ENCODE measurements at places on chromosomes 7 and 10.

DNA sequence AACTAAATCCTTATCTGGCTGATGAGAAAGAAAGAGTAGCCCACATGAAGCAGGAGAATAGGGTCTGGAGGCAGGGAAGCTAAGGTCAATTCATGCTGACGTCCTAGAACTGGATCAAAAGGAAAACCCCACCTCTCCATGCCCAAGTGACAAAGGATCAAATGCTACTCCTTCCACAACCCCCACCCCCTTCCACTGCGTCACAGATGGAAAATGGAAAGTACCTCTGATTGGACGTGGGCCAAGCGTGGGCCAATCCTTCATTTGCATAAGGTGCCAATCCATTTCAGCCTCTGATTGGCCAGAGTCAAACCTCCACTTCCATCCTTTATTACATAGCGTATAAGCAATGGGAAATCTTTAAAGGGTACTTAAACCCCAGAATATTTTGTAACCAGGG, 431.3 kb upstream of the ETV1 start:
- no peak for ATAC-seq

DNA sequence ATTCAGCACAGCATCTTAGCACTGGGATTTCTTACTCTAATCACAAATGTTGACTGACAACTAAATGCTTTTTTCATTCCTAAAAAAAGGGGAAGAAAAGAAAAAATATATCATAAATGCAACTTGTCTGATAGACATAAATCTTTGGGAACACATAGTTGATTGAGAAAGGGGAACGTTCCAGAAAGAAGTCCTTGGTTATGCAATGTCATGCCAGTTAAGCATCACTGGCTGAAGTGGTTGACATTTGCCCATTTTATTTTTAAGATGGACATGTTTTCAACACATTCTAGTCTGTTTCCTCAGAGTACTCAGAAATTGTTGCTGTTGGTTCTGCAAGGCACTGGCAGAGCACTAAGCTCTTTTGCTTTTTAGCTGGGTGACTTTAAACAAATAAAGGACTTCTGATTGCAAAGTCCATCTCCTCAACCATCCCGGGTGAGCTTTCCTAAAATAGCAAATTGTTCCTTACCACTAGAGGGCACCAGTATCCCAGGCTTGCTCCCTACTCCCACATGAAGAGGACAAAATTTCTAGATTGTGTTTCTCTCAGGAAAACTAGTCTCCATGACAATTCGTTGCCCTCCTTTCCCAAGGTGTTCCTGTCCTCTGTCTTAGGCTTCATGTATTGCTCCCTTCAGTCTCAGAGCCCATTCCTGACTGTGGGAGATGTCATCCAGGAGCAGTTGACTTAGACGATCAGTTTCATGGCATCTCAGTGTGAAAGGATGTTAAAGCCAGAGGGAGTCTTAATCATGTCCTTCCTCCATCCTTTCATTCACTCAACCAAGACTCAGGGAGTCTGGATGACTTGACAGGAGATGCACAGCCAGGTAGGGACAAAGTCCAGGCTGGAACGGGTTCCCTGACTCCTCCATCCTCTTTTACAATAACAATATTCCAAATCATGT, 23.9 kb downstream of the OPALIN start:
- ATAC-seq = peak; percentile 83

- ATAC-seq = no peak
Measured at GRCh38 chr7:103076764-103077163, 1.8 kb downstream of the ARMC10 start.

- ATAC-seq = no peak
Measured at GRCh38 chr7:11217848-11218565, 244.3 kb downstream of the PHF14 start.

DNA sequence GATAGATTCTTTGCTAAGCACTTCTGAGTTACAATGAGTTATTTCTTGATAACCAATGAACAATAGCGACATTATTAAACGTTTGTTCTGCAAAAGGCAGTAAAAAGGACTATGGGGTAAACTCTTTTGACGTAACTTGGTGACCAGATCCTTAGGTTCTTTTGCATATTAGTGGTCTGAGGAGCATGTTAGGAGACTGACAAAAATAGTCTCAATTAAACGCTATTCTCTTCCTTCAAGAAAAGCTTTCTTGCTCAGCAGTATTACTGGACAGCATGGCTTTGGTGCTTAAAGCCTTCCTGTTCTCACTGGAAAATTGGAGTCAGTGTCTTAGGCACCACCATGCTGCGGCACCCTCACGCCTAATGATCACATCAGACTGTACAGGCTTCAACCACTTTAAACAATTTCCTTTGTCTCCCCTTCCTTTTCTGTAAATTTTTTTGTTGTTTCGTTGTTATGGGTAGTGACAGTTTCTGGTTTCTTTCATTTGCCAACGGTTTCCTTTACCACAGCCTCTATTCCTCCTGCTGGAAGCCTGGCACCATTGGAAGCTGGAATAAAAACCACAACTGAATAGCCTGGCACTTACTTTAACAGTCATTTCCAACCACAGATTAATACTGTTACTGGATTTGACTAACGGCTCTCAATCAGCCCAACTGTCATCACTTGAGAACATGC, 49.2 kb upstream of the FAM133B start:
- ATAC-seq = no peak

DNA sequence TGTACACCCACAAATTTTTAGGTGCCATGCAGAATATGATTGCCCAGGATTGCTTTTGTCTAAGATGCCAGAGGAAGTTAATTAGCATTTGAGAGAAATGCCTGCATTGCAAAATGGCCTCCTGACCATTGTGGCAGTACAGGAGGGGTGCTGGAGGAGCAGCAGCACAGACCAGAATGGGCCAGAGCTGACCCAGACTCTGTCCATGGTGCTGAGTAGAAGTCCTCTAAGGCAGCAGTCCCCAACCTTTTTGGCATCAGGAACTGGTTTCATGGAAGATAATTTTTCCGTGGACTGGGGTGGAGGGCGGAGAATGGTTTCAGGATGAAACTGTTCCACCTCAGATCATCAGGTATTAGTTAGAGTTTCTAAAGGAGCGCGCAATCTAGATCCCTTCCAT, 217.8 kb upstream of the AGK start:
- peak; percentile 49 for ATAC-seq

- ATAC-seq = no peak
Measured at GRCh38 chr7:302054-302992, 12.4 kb downstream of the FOXL3 start.

- ATAC-seq = no peak
Measured at GRCh38 chr7:67753891-67754290, 757.3 kb downstream of the TYW1 start.

- ATAC-seq = no peak
Measured at GRCh38 chr10:48507933-48508790, 96.7 kb downstream of the ARHGAP22 start.

GRCh38 chr7:109235316-109235715, 665.6 kb downstream of the DNAJB9 start:
- no peak for ATAC-seq

DNA sequence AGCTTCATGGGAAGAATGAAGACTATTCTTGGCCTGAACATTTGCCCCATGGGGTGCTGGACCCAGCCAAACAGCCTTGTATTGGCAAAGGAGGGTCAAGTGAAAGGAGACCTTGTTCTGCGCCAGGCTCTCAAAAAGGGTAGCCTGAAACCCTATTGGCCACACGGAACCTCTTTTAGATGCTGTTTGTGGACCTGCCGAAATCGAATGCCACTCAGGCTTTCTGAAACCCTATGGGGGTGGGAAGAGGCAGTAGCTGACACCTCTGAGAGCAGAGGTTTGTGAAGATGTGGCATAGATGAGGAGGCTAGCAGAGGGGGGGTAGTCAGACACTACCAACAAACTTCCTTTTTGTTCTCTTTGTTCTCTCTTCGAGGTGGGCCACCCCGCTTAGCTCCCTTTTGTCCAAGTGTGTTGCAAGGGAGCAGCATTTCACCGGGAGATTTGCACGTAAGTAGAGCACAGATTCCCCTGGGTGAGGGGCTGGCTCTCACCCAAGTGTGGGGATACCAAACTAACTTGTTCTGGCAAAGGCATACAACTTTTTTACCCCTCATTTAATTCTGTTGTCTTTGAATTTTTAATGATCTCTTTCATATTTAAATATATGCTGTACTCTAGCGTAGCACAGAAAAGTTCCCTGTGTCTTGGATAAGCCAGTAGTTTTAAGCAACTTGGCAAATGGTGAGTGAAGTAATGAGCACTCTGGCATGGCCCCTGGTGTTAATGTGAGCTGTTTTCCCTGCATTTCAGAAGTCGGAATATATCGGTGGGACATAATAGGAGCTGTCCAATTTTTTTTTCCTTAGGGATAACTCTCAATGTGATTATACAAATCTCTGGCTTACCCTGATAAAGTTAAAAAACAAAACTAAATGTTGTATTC, 107.7 kb downstream of the SEPTIN7 start:
- ATAC-seq = no peak

DNA sequence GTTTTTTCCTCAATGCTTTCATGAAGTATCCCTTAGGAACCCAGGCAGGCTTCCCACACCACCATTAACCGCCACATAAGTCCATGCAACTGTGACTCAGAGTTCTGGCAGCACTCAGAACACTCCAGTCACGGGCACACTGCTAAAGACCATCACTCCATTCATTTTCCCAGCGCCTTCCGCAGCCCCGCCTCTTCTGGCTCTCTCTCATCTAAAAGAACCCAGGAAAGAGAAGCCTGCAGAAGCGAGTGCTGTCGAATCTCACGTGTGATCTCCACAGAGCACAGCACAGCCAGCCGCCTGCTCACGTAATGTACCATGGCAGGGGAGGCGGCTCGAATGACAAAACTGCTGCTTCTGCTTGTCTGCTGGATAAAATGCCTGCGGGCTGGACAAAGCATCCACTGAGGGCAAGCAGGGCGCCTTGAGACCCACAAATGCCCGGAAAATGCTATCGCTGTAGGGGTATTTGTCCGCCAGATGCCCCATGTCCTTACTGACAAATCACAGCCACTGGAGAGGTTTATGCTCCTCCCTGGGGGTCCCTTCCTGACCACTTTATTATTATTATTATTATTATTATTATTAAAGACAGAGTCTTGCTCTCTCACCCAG, 1.8 kb downstream of the PSMG3 start:
- ATAC-seq = no peak

DNA sequence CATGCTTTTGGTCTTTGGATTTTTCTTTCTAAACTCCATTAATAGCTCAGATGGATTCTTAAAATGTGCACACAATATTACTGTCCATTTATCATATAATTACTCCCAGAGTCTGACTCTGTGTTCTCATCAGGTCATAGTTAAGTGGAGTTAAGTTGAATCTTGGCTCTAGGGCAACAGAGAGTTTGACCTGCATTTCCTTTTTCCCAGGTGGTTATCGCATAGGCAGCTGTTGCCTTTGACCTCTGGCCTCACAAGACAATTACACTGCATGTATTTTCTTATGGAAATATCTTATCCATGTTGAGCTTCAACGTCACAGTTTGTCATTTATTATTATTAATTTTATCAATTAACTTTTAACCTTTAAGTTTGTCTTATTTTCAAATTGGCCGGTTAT, 237.5 kb upstream of the HGF start:
- no peak for ATAC-seq

GRCh38 chr10:44689368-44689767, 221.8 kb upstream of the TMEM72 start:
- ATAC-seq = no peak
